Esophagus (tissue), 2 donors: ENCODE measurements at places on chromosomes 13 and 19. TPM values are rescaled to one million over a fixed set of nuclear protein-coding genes. Genes with fewer than 3 reads are reported as not detected.

Gene NALCN
- 0.04 TPM for polyA plus RNA-seq

Gene CATSPERD
- not detected for polyA plus RNA-seq

Gene CTXN1
- 3.0 TPM for polyA plus RNA-seq

Gene S1PR5
- polyA plus RNA-seq = 9.4 TPM

Gene CDK8
- polyA plus RNA-seq = 8.0 TPM

Gene SOX1
- polyA plus RNA-seq = not detected

Gene ZNF772
- 0.96 TPM for polyA plus RNA-seq

Gene DKKL1
- polyA plus RNA-seq = 0.07 TPM

Gene EDNRB
- 1.5 TPM for polyA plus RNA-seq

Gene R3HDM4
- polyA plus RNA-seq = 84.8 TPM

Gene ZFR2
- polyA plus RNA-seq = not detected

Gene DIRAS1
- 1.9 TPM for polyA plus RNA-seq

Gene DPF1
- 0.06 TPM for polyA plus RNA-seq

Gene RNF113B
- polyA plus RNA-seq = not detected

Gene ATP4B
- 0.06 TPM for polyA plus RNA-seq

Gene TMEM59L
- polyA plus RNA-seq = 0.41 TPM

Gene CEACAM4
- polyA plus RNA-seq = 0.47 TPM

Gene TRPC4
- polyA plus RNA-seq = 0.06 TPM

Gene TEKTIP1
- 0.41 TPM for polyA plus RNA-seq

Gene SLC6A16
- polyA plus RNA-seq = 0.79 TPM

Gene ZNF296
- 7.6 TPM for polyA plus RNA-seq

Gene KLK3
- not detected for polyA plus RNA-seq

Gene CYP4F3
- polyA plus RNA-seq = 17.1 TPM

Gene ZNF555
- 2.4 TPM for polyA plus RNA-seq

Gene TEAD2
- polyA plus RNA-seq = 8.3 TPM

Gene SIGLEC11
- 0.16 TPM for polyA plus RNA-seq

Gene PLIN5
- 4.9 TPM for polyA plus RNA-seq

Gene ZNF524
- 24.6 TPM for polyA plus RNA-seq

Gene TPTE2
- polyA plus RNA-seq = not detected

Gene KLHL26
- 1.8 TPM for polyA plus RNA-seq

Gene FBXO17
- polyA plus RNA-seq = 5.4 TPM

Gene CRX
- not detected for polyA plus RNA-seq

Gene LGALS14
- not detected for polyA plus RNA-seq

Gene SYNGR4
- not detected for polyA plus RNA-seq

Gene ZBTB45
- polyA plus RNA-seq = 7.4 TPM

Gene PLVAP
- polyA plus RNA-seq = 29.5 TPM

Gene PALM
- polyA plus RNA-seq = 7.6 TPM

Gene RNF225
- polyA plus RNA-seq = 4.6 TPM

Gene GRIN2D
- polyA plus RNA-seq = 0.08 TPM

Gene SIGLECL1
- polyA plus RNA-seq = not detected

Gene SIGLEC9
- polyA plus RNA-seq = 0.26 TPM

Gene JOSD2
- 39.4 TPM for polyA plus RNA-seq

Gene PCDH17
- 0.22 TPM for polyA plus RNA-seq

Gene FRY
- 2.4 TPM for polyA plus RNA-seq

Gene CDX2
- polyA plus RNA-seq = 0.01 TPM

Gene OR10H1
- not detected for polyA plus RNA-seq
